ENCODE measurements at places on chromosomes 12 and 14.
A peak's percentile ranks its signal among the peaks of the same experiment; 100 is the strongest.

- DNase-seq: no peak
These were observed 81.2 kb upstream of the ATF7IP start for GRCh38 chr12:14284184-14284722.

DNA sequence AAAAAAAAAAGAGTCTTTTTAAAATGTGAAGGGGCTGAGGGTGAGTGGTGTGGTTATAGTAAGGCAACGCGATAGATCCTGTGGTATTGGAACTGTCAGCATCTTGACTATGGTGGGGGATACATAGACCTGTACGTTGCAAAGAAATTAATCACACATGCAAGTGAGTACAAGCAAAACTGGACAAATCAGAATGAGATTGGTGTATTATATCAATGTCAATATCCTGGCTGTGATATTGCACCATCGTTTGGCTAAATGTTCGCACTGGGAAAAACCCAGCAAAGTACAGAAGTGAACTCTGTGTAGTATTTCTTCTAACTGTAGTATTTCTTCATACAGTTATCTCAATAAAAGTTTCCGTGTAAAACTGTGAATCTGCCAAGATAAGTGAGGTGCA lies 67.9 kb downstream of the GCH1 start:
- no peak for DNase-seq

GRCh38 chr14:78690836-78691235 lies 520.7 kb downstream of the NRXN3 start:
- no peak for DNase-seq

- no peak for DNase-seq
These were observed 87.8 kb upstream of the PSMC1 start for GRCh38 chr14:90168425-90169105.

DNA sequence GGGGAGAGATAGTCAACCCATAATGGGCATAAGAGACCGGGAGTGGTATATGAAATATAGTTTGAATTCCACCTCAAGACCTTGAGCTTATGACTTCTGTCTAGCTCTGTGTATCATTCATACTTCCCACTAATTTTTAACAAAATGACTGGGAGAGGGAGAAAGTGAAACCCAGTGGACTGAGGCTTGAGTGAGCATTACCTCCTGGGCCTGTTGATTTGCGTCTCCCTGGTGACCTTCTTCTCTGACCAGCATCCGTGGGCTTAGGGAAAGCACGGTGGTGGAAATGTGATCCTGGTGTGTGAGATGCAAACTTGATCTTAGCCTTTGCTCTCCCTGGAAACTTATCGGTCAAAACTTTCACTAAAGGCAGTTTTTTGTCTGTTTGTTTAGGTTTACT lies 207.9 kb upstream of the BCL2L14 start:
- no peak for DNase-seq

- DNase-seq: no peak
These were observed 10.2 kb downstream of the DLST start for GRCh38 chr14:74891870-74892269.

- DNase-seq: no peak
These were observed 20.5 kb downstream of the FOXN4 start for GRCh38 chr12:109288571-109288970.

DNA sequence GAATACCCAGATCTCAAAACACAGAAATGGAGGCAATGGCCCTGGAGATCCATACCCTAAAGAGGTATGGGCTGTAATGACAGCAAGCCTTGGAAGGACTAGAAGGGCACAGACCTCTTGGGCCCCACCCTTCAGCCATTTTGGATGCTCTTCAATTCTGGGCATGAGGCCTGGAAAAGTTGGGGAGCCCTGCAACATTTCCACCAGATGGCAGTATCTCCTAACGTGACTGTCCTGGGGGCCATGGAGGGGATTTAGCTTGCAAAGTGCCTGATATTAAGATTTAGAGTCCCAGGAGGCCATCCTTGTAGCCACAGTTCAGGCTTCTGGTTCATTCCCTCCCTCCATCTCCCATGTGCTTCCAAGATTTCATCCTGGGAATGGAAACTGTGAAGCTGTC lies 30.2 kb downstream of the KCNA5 start:
- no peak for DNase-seq

DNA sequence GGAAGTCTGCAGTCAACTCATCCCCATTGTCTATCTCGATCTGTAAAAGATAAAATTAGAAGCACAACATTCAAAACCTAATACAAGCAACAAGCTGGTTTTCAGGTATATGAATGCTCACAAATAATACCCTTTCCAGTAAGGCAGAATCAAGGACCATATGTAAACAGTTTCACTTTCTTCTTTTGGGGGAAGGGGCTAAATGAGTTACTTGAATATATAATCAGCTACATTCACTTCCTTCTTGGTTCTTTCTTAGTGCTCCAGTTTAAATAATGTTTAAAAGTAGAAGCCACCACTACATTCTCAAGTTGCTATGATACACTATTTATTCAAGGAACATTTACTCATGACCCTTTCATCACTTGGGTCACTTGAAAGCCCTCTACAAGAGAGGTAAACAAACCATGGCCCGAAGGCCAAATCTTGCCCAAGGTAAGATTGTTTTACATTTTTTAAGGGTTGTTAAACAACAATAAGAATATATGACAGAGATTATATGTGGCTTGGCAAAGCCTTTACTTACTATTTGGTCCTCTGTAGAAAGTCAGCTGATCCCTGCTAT lies 10.3 kb downstream of the TWF1 start:
- DNase-seq: no peak

DNA sequence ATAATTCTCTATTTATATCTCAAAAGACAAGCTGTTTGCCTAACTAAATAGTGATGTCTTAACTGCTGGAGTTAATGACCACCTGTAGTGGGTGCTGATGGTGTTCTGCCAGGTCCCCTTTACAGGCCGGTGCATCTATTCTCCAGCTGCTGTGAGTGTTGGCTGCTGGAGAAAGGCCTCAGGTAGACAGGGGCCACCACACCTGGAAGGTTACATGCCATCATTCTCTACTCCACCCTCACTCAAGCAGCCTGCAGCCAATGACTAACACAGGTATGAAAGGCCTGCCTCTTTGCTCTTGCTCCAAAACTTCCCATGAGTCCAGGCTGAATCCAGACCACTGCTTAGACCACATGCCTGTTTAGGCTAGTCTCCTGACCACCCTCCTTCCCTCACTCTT lies 73.9 kb downstream of the RPS6KA5 start:
- no peak for DNase-seq

DNA sequence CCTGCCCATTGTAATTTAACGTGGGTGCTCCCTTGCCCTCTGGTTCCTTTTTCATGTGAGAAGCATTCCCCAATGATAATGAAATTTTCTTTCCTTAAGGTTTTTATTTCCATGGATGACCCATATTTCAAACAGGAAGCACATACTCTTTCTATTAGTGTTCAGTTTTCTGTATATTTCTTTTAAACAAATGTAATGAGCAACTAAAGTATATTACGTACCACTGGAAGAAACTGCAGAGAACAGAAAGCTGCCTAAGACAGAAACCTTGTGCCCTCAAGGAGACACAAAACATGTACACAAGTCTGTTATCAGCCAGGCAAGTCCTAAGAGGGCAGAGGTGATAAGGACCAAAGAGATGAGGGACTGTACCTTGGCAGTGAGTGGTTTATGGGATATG lies 414.9 kb downstream of the ETNK1 start:
- DNase-seq: no peak

DNA sequence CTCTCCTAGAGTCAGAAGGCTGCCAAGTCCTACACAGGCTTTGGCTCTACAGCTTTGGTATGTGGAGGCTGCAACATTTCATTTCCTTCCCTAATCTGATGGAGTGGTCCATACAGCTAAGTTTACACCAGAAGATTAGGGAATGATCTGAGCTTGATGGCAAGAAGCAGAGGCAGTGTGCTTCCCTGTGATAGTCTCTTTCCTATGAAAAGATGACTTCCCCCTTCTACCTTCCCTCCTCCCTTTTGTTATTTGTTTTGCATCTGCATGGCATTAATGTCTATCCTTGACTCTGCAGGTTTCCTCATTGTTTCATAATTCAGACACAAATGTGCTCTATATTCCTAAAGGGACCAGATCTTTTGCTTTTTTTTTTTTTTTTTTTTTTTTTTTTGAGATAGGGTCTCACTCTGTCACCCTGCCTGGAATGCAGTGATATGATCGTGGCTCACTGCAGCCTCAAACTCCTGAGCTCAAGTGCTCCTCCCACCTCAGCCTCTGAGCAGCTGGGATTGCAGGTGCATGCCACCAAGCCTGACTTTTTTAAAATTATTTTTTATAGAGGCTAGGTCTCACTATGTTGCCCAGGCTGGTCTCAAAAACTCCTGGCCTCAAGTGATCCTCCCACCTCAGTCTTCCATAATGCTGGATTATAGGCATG lies 76.3 kb downstream of the GRIP1 start:
- DNase-seq: no peak

GRCh38 chr14:94310248-94310647 lies 12.9 kb downstream of the SERPINA6 start:
- no peak for DNase-seq

- no peak for DNase-seq
These were observed at the start of gene UNC79 for GRCh38 chr14:93430315-93431035. Gene UNC79 (plus strand): TSS chr14:93430939. CDS start chr14:93431030, 91 bp downstream.

GRCh38 chr12:23008623-23009022 lies 383.7 kb downstream of the ETNK1 start:
- no peak for DNase-seq

GRCh38 chr14:64997108-64997794 lies 10.6 kb downstream of the FNTB start:
- DNase-seq: no peak

DNA sequence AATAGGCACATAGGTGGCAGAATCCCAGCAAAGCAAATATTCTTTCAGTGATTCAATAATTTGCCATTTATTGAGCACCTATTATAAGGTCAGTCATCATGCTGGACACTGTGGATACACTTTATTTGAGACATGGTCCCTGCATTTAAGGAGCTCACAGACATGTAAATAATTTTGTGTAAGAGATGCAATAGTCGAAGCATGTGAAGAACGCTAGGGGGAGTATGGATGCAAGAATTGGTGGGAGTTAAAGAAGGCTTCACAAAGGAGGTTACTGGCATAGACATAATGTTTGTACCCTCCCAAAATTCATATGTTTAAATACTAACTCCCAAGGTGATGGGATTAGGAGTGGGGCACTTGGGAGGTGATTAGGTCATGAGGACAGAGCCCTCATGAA lies 260.6 kb upstream of the GARIN6 start:
- no peak for DNase-seq

DNA sequence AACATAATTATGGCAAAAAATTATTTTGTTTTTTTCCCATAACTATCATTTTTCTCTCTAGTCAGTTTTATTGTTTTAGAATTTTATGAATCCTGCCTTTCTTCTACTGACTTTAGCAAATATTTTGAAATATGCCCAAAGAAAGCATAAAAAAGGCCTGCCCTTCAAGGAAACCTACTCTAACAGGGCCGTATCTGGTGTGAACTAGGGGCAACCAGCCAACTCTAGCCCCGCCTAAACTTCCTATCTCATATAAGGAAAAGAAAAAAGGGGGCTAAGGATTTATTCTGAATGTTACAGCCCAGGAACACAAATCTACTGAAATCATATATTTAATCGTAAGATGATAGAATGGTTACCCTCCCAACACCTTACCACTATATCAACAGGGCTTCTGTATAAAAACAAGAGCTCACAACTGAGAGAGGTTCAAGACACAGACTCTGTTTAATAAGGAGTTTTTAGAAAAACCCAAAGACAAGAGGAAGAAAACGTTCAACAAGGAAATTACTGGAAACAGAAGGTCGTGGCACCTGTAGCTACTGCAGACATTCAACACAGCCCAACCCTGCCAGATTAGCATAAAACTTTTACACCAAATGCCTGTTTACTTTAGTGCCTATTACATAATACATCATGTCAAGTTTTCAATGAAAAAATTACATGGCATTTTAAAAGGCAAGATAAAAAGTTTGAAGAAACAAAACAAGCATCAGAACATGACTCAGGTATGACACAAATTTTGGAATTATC lies 12.9 kb upstream of the EPYC start:
- DNase-seq: no peak

DNA sequence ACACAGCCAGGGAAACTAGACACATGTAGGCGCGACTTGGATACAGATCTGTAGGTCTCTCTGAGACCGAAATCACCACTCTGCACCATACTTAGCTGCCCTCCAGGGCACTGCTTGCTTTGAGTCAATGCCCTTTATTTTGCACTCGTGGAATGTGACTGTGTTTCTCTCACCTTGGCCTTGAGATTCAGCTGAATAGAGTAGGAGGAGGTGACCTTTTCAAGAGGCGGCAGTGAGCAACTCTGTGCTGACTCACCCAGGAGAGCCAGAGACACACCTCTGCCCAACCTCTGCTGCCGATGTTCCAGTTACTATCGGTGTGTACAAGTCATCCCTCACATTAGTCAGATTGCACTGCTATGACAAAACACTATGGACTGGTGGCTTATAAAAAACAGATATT lies 583.4 kb downstream of the VRK1 start:
- DNase-seq: peak; percentile 76

DNA sequence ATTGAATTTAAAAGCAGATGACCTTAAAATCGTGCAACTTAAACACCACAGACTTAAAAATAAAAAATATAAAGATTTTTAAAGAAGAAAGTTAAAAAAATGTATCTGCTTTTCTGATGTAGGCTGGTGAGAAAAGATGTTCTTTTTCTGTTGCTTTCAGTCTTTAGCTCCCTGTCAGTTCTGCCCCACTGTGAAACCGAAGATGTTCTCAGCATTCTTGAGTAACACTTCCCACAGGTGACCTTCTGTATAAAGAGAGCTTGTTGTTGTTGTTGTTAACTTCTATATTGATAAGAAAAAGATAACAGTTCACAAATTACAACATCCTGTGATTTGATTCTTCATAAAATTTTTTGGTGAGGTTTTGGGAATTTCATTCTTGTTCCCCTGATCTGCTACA lies 377.9 kb upstream of the RGS6 start:
- DNase-seq: no peak

DNA sequence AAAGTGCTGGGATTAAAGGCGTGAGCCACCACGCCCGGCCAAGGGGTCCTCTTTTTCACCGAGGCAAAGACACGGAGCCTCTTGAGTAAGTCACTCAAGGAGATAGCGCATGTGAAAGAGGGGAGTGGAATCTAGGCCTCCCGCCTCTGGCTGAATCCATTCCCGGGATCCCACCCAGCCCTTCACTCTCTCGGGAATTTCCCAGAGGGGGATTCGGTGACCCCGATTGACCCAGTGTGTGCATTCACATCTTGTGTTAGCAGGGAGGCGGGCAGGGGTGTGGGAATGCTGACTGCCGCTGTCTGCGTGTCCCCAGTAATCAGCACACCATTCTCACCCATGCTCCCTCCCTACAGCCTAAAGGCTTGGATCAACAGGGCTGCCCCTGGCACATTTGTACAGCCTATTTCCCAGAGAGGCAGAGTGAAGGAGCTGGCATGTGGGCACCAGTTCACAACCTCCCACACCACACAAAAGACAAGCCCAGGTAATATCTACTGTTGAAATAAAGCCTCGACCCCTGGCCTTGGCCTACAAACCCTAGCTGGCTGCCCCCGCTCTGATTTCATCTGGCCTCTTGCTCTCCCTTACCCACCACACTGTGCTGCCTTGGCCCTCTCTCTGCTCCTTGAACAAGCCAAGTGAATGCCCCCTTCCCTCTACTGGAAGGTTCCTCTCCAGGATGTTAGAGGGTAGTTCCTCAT lies 1.3 kb upstream of the LTBP2 start:
- DNase-seq: no peak
